ENCODE measurements at places on chromosomes 3 and 15.

DNA sequence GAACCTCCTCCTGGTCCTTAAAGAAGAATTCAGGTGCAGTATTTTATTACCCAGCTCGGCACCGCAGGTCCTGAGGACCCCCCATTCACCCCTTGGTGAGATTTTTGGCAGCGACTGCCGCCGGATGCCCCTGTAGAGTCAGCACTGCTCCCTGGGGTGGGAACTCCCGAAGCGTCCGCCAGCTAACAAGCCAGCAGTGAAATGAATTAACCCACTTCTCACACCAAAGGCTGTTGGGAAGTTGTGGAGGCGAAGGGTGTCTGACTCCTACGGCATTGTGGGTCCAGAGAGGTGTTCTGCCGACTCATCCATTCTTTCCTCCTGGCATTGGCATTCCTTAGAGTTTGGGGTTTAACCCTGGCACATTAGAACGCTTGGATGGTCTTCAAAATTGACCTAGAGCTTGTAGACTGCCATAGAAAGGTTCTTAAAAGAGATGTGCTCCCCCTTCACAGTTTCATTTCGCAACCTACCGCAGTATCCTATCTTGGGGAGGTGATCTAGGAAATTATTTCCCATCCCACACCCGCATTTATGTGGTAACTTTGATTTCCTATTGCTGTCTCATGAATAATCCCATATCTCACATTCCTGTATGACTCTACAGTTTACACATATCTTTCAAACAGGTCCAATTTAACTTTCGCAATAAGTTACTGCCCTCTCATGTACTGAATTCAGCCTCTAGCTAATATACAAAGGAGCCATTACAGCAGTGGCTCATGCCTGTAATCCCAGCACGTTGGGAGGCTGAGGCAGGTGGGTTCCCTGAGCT lies 879 bp upstream of the EIF5A2 start:
- peak; percentile 85 for DNase-seq

DNA sequence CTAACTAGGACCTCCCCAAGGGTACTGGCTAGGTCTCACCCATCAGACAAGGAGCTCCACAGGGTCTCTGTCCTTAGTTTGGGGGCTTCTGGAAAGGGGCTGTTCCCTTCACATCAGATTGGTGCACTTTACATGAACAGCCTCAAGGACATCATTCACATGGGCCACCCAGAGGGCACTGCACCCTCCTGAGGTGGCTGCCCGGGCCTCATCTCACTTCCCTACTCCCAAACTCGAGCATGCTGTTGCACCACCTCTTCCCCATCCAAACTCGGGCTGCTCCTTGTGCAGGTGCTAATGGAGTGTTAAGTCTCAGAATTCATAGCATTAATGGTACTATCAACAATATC lies 48.1 kb downstream of the RAB11A start:
- DNase-seq = no peak

DNA sequence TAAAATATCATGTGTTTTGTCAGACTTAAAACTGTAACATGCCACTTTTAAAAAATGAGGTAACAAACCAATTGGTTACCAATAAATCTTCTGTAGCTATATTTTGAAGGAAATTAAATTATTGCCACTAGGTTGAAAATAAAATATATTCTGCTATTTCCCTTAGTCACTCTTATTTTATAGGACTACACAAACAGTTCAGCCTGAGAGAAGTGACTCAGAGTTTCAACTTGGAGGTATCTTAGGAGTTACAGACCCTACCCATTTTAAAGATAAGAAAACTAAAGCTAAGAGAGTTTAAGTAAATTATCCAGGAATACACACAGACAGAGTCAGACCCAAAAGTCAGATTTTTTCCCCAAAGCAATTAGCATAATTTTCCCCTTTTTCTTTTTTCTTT lies 65.1 kb downstream of the PIK3CB start:
- DNase-seq = no peak

DNA sequence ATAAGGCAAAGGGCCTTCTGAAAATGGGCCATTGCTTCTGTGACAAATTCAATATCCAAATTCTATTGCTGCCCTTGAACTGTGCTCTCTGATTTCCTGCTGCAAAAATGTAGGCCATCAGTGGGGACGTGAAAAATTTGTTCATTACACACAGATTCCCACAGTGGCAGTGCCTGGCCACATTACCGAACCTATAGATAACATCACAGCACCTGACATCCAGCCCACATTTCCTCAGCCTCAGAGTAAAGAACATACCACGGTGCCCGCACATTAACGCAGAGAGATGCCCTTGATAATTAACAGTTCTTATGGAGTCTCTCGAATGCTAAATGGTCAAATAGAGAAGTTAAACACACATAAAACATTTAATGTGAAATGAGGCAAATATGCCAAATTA lies 931.6 kb upstream of the CFAP20DC start:
- DNase-seq = no peak

- no peak for DNase-seq
These were observed 122.2 kb downstream of the RTP4 start for GRCh38 chr3:187490366-187490765.

DNA sequence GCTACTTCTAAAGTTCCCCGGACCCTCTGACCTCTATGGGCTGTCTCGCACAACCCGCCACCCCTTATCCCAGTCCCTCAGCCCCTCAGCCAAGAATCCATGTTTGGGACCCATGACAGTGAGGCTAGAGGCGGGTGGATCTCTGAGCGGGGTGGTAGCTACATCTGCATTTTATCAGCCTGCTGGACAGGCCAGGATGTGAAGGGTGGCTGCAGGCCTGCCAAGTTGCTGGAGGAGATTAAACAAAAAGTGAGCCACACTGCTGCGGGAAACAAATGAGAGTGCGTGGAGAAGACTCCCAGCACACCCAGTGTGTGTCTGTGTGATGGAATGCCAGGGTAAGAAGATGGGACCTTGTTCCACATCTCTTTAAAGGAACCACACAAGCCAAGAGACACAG lies 51.1 kb upstream of the SPATA12 start:
- no peak for DNase-seq

Data from fibroblast of skin of left biceps (primary cell).